Inflammatory macrophage treated with lipopolysaccharide for 4 hours (primary cell): ENCODE measurements at places on chromosomes 7 and 10.

DNA sequence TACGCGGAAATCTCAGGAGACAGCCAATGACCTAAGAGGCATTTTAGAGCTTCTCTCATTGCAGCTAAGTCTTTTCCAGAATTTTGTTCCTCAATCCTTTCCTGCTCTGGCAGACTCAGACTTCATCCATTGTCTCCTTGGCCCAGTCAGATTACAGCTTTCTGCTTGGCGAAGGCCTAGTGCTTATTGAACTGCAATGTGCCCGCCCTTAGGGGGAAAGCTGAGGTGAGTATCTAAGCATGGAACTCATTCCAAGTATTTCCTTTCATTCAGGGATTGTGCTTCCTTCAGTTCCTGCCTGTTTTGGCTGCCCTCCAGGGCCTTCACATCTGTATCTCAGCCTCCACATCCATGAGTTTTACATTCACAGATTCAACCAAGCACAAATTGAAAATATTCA is 37.5 kb downstream of the PRLHR start:
- DNase-seq: no peak

DNA sequence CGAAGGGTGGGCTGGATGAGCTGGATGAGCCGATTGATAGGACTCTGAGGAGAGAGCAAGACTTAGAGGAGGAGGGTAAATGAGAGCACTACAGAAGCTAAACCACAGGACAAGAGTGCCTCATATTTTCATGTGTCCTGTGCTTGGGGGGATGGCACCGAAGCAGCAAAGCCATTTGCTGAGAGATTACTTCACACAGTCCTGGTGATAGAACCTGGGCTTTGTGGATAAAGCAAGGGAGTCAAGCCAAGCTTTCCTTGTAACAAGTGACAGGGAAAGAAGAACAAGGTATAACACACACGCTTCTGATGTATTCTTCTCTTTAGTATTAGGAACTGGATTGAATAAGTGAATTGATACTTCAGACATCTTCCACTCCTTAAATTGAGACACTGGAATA is 253.7 kb downstream of the ANKRD7 start:
- no peak for DNase-seq

DNA sequence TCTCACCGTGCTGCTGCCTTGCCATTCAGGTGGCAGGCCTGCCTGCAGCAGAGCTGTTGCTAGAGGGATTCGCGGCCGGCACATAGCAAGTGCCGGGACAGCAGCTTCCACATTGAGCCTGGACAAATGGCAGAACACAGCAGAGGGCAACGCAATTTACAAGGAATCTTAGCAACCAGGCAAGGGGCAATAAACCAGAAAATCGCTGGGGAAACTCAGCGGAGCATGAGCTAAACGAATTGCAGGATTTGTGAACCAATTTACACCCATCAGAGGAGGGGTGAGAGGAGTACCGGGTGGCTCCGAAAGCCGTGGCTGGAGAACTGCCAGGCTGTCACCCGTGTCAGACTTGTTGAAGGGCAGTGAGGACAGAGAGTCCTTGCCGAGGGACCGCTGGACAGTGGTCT is 58.6 kb upstream of the LOXL4 start:
- no peak for DNase-seq

DNA sequence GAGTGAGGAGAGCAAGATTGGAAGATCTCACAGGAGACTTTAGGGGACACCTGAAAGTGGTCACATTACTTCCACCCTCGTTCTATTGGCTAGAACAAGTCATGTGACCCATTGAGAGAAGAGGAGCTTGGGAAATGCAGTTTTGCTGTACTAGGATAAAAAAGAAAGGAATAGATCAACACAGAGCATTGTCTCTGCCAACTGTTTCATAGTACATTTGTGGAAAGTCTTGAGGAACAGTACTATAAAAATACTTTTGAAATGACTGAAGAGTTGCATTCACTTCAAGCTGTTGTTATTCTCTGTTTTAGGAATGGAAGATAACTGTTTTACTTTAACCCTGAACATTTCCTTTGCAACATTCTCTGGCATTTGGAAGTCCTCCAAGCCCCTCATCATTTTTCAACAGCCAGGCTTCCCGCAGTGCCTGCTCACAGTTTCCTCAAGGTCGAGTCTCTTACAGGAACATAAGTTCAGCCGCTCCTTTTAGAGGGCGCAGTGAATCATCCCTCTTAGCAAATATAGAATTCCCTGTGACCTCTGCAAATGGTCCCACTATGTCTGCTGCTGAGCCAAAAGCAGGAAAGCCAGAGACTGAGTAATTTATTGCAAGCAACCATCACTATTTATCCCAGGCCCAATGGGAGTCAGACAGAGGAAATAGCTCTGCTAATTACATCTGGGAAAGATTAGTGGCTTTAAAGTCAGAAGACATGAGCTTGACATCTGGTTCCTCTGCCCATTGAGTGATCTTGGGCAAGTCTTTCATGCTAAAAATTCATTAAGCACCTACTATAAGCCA is 40.7 kb downstream of the MRPL32 start:
- DNase-seq: no peak
